ENCODE measurements at places on chromosomes 3 and 15. TPM values are rescaled to one million over a fixed set of nuclear protein-coding genes. Genes with fewer than 3 reads are reported as not detected.

DNA sequence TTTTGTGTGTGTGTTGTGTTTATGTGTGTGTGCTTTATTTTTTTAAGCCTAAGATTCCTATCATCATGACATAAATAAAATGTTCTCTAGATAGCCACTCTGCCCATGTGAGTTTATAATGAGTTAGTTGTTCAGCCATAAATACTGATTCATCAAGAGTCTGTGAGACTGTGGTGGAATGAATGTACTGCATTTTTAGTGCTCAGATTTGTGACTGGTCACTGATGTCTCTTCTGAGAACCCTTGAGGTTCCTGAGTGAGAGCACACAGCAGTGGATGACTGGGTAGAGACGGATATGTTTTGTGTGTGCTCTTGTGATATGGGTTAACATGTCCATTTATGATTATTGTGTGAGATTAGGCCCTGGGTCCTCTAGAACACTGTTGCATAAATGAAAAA is 51.2 kb downstream of the SETD5 start:
- no peak for DNase-seq

GRCh38 chr15:81939604-81940440 is 106.0 kb downstream of the MEX3B start:
- DNase-seq: no peak

DNA sequence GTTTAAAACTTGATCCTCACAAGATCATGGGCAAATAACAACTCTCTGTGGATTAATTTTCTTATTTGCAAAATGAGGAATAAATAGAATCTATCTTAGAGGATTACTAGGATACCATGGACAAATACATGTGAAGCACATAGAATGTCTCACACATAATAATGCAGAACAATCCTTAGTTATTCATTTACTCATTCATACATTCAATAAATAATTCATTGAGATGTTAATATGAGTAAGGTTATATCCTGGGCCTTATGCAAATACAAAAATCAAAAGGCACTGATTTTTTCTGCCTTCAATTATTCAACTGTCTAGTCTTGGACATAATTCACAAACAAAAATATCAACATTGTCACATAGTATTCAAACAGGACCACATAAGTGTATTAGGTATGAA is 654.1 kb downstream of the MECOM start:
- DNase-seq: no peak

DNA sequence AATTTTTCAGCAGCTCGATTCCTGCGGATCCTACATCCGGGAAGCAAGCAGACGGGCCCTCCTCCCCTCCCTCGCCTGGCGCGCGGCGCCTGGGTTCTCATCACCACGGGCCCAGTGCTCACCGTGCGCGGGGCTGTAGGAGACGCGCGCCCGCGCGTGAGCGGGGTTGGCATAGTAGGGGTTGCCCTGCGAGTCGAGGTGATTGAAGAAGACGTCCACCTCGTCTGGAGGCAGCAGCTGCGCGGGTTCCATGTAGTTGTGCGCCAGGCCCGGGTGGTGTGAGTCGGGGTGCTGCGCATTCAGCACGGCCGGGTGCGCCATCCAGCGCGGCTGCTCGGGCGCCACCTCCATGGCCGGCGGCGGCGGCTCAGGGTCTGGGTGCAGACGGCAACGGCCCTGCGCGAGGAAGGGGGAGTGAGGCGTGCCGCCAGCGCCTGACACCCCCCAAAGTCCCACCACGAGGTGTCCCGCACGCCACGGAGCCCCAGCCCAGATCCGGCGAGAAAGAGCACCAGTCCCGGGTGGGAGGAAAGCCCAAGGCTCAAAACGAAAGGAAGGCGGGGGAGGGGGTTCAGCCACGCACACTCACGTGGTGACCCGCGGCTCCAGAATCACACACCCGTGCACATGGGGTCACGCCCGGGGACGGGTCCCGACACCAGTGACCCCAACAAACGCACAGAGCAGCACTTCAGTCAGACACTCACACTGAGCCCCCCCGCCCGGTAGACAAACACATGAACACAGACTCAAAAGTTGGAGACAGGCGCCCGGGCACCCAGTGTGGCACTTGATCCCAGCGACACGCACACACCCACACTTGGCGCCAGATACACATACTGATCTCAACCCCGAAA is 6.1 kb downstream of the GATA2 start:
- DNase-seq: no peak

DNA sequence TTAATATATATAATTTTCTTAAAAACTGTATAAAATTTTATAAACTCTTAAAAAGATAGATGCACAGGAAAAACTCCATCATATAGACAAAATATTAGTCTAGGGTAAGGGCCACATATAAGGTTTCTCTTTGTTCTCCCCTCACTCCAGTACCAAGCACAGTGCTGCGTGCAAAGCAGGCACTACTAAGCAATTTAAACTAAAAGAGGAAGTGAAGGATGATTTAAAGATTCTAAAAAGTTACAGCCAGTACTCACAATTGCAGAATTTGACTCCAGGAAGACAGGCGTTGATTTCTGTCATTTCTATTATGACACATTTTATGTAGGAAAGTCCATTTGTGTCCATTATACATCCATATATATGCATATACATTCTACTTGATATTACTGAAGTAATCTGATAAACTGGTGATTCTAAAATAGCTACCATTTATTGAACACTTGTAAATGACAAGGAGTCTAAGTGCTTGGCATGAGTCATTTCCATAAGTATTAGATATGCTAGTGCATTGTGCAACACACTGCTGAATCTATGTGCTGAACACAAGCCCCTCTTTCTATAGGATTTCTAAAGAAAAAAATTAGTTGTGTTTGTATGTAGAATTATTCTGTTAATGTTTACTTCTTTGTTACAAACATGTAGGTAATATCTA is 785.5 kb upstream of the ARRDC4 start:
- DNase-seq: no peak

The APBA2 gene
- 1.1 TPM for total RNA-seq

DNA sequence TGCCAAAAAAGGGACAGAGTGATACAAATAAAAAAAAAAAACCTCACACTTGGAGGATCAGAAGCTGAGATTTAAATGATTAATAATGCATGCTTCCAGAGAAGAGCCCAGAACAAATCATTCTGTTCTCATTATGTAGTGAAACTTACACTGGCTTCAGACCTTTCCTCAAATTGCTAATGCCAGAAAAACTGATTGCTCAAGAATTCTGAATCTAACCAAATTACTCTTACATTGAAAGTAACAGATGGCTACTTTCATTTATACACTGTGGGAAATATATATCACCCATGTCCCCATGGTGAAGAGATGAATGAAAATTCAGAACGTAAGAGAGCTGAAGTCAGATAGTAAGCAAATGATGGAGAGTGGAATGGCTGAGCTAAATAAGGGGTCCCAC is 85.9 kb upstream of the NSMCE3 start:
- DNase-seq: no peak

The MYZAP gene
- 21.2 TPM for total RNA-seq

DNA sequence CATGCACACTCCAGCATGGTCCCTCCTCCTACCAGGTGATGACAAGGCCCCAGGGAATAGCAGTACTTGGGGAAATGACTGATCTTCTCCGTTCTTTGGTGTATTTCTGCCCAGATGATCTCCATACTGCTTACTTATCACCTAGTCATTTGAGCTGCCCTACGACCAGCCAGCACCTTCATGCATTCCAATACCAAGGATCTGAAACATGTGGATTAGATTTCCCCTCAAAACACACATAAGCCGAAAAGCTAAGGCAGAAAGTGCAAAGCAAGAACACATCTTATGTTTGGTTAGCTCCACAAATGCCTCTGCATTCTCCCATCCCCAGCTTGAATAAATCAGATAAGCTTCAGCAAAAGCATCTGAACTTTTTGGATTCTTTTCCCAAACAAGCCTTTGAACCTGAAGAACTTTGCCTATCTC is 64.8 kb upstream of the BCL6 start:
- no peak for DNase-seq

DNA sequence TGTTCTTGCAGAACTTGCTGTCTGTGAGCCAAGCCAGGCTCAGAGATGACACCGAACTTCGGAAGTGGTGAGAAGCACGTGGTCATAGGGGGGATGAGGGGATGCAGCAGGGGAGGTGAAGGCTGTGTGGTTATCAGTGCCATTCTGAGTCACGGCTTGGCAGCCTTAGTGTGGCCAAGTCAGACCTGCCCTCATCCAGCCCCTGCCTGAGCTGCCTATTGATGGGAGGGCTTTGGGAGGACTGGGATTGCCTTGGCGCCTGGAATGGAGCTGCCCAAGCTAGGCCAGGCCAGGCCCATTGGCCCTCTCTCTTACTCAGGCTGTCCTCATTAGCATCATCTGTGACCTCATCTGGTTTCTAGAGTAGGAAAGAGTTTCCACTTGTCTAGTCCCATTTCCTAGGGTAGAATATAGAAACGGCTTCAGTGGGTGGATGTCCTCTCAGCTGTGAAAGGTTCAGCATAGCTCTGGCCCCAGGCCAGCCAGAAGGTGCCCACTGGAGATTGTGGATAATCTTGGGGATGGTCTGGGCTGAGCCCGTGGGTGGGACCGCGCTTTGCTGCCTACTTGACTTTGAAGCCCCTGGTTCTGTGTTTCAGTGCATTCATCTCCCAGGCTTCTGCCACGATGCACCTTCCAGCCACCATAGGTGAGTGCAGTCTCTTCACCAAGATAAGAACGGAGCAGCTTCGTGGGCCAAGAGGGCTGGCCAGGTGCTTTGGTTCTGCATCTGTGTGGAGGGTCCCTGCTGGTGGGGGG is 7.2 kb downstream of the FAH start:
- no peak for DNase-seq

DNA sequence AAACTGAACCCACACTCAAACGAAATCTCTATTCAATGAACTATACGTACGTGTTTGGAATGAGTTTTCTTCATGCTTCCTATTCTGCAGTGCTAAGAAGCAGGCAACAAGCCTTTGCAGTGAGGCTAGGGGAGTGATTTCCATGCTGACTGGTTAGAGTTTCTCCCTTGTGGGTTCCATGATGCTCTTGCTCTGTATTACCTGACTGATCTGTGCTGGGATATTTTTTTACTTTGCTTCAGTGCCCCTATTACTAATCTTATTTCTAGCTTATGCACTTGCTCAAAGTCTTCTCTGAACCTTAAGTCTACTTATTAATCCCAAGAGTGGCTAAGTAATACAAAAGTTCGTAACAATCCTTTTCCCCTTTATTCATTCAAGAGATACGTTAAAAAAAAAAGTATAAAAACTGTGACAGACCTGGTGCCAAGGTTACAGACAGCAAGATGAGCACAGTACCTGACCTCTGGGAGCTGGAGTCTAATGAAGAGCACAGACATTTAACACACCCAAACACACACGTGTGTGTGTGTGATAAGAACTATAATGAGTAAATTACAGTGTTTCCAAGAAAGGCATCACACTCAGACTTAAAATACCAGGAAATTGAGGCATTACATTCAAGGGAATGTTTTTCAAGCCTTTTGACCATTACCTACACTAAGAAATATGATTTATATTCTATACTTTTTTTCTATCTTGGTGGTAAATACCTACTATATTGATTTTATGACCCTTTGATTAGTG is 50.5 kb upstream of the FBN1 start:
- DNase-seq: no peak

- no peak for DNase-seq
Observed at GRCh38 chr3:12643724-12644123, 20.2 kb downstream of the RAF1 start.

GRCh38 chr15:76260246-76260938 is 50.9 kb downstream of the ETFA start:
- no peak for DNase-seq

GRCh38 chr3:192897005-192897404 is 20.7 kb downstream of the MB21D2 start:
- DNase-seq: no peak

DNA sequence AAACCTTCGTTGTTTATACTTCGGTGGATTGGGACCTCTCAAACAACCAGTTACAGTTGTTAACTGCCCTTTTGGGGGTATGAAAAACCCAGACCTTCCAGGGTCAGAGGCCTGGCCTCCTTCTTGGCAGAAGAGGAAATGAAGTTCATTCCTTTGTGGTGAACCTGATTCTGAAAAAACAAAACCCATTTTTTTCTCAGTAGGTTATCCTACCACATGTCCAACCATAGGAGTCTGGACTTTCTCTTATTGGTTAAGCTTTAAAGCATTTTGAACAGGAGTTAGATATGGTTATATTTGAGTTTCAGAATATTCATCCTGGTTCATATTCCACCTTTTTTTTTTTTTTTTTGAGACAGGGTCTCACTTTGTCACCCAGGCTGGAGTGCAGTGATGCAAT is 7.2 kb upstream of the LACTB start:
- DNase-seq: no peak

The SV2B gene
- 0.04 TPM for total RNA-seq

The MUC13 gene
- total RNA-seq: not detected

The FRG2C gene
- total RNA-seq: not detected

- no peak for DNase-seq
Observed at GRCh38 chr15:75923756-75924155, 20.1 kb downstream of the FBXO22 start.

GRCh38 chr15:67839499-67839928 is 331 bp downstream of the RNU6-1 start:
- no peak for DNase-seq

GRCh38 chr3:183634707-183635106 is 716 bp upstream of the KLHL24 start:
- DNase-seq: no peak

The CSPG4 gene
- total RNA-seq: 13.4 TPM

- no peak for DNase-seq
Observed at GRCh38 chr3:165233501-165234195, 37.5 kb upstream of the SLITRK3 start.

DNA sequence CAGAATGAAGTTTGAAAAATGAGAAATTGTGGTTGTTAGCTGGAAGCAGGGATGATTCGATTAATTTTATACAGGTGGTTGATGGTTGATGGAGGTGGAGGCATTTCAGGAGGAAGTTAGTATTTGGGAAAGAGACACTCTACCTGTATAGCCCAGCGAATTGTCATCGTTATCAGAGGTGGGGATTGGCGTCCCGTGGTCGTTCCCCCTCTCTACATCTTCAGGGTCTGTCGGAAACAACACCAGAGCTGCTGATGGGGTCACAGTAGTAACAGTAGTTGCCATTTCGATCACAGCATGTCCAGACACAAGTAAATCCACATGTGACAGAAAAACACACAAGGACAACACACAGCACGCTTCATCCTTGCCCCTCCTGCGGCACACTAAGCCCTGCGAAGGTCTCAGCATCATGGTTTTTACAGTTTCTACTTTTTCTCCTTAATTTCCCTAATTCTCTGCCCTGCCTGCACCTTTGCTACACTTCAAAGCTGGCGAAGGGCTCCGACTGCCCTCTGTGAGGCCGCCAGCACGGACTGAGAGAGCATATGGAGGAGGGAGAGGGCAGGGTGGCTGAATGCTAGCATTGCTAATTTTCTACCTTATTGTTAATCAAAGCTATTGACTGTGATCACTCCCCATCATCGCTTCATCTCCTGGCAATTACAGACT is 642.3 kb downstream of the ROBO1 start:
- DNase-seq: no peak

Data from esophagus squamous epithelium (tissue), 5 donors.